Caudate nucleus (tissue), 63 donors: ENCODE measurements at places on chromosomes 3 and 15.

DNA sequence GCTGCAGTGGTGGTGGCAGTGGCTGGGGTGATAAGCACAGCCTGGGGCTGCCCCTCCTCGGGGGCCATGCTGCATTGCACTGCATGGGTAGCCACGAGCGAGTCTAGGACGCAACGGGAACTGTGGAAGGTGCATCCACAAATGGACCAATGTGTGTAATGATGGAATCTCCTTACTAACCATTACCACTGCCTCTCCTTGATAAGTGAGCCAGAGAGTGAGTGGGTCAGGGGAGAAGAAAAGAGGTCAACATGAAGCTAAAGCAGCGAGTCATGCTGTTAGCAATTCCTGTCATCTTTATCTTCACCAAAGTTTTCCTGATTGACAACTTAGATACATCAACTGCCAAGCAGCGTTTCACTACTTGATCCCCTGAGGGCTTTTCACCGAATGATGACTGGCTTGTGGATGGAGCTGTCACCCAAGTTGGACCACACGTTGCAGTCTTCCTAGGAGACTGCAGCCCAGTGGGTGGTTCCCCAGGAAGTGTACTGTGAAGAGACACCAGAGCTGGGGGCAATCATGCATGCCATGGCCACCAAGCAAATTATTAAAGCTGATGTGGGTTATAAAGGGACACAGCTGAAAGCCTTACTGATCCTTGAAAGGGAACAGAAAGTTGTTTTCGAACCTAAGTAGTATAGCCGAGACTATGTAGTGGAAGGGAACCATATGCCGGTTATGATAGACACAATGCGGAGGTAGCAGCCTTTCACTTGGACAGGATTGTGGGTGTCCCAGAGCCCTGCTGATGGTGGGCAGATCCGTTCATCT lies 20.6 kb downstream of the SAMD7 start:
- DNase-seq = no peak

DNA sequence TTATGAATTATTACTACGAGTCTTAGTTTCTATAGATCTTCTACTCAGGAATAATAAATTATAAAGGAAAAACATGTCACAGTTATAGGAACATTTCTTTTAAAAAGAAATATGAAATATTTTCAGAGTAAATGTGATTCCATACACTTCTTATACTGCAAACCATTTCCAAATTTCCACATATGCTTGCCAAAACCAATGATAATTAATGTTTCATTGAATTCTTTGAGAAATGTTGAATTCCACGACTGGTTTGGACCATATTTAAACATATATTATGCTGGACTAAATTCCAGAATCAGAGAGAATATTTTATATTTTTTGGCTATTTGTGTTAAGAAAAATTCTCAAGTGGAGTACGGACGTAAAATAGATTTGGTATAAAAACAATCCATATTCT lies 144.6 kb downstream of the EPHA3 start:
- DNase-seq = no peak

- no peak for DNase-seq
Measured at GRCh38 chr3:86180696-86181095, 810.3 kb downstream of the VGLL3 start.

DNA sequence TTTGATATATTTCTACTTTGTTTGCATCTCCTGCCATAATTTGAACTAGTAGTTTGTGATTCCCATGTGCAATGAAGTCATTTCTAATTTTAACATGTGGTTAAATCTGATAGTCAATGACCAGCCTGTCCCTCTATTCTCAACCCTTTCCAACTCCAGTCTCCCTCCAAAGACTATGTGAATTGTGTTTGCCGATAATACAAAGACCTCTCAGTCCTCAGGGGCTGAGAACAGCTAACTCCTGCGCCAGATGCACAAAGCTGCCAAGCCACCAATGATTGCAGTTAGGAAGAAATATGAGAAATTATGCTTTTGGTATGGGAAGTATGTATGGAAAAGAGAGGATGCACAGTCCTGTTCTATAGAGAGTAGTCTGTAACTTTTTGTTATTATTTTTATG lies 54.0 kb downstream of the KCNH8 start:
- DNase-seq = peak; percentile 16

- no peak for DNase-seq
Measured at GRCh38 chr15:41828807-41829141, 882 bp downstream of the JMJD7 start.

DNA sequence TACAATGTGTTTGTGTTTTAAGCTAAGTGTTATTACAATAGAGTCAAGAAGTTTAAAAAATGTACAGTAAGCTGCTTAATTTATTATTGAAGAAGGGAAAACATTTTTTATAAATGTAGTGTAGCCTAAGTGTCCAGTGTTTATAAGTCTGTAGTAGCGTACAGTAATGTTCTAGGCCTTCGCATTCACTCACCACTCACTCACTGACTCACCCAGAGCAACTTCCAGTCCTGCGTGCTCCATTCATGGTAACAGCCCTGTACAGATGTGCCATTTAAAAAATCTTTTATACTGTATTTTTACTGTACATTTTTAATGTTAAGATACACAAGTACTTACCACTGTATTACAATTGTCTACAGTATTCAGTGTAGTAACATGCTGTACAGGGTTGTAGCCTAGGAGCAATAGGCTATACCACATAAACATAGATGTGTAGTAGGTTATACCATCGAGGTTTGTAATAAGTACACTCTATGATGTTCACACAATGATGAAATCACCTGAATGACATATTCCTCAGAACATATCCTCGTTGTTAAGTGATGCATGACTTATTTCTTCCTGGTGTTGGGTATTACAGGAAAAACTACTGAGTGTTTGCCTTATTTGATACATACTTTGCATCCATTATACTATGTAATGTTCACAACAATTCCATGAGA lies 156.6 kb upstream of the NUDT16 start:
- no peak for DNase-seq

DNA sequence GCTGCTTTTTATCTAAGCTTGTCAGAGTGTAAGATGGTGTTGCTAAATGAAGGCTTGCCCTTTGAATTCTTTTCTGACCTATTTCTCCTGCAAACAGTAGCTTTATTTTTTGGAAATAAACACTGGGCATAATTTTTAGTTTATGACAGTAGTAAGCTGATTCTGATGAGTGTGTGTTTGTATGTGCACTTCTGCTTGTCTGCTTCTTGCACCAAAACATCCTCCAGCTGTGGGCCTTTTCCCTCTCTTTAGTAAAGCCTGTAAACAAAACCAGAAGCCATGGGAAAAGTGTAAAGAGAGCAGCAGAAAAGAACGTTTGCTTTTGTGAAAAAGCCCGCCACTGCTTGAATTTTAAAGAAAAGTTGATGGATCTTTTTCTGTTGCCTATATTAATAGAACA lies 136.4 kb upstream of the IL12A start:
- no peak for DNase-seq

GRCh38 chr3:27471923-27472550 lies 12.1 kb downstream of the SLC4A7 start:
- DNase-seq = no peak

DNA sequence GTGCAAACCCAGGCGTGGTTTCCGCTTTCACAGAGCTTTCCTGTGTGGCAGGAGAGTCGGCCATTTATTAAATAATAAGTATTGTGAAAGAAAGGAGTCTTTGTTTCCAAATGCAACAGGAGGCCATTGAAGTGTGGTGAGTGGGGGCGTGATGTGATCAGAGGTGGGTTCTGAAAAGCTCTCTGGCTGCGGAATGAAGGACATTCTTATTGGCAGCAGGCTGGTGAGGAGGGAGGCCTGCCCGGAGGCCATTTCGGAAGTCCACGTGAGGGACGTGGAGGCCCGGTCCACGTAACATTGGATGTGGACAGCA lies 11.1 kb downstream of the ARNT2 start:
- DNase-seq = no peak

DNA sequence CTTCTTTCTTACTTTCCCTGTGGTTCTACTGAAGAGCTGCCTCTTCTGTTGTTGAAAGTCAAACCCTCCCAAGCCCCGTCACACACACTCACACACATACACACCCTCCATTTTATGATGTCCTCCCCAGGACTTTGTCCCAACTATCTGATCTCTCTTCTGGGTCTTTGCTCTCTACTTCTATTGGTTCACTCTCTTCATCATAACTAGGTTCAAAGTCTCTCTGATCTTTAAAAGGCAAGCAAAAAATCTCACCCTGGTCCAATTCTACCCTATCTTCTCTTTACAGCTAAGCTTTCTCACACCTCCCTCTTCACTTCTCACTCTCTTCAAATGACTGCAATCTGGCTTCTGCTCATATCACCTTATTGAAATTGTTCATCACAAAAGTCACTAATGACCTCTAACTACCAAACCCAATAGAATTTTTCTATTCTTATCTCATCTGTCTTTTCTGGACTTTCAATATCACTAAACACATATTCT lies 34.8 kb downstream of the LRRFIP2 start:
- DNase-seq = no peak

DNA sequence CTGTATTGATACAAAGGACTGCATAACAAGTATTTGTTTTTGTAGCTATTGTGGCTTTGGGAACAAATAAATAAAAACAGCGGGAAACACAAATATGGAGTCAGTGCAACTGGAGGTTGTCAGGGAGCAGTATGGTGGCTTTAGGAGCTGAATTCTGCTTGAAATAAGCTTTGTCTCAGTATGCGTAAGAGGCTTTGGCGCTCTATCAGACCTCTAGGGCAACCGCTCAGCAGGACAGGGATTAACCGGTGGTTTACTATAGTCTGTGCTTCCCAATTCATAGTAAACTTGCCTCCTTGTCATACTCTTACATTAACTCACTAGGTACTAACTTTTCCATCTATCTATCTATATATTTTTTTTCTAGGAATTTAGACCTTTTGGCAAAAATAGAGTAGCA lies 104.6 kb downstream of the ZIC1 start:
- DNase-seq = no peak

DNA sequence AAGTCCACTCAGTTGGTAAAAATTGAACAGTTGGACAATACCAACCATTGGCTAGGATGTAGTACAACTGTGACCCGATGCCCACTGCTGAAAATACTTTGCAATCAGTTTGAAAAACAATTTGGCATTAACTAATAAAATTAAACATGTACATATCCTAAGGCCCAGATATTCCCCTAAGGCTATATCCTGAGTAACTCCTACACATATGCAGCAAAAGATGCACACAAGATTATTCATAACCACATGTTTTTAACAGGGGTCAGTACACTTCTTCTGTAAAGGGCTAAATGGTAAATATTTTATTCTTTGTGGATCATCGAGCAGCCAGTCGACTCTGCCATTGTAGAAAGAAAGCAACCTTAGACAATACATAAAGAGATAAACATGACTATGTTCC lies 116.3 kb downstream of the MEX3B start:
- DNase-seq = no peak

GRCh38 chr15:75203908-75204263 lies 2.2 kb downstream of the C15orf39 start:
- no peak for DNase-seq

- DNase-seq = no peak
Measured at GRCh38 chr3:188950832-188951489, 220.8 kb upstream of the TPRG1 start.

- DNase-seq = no peak
Measured at GRCh38 chr15:100002787-100003536, 269.7 kb upstream of the LYSMD4 start.

GRCh38 chr3:133897547-133897946 lies 1.9 kb upstream of the RAB6B start:
- no peak for DNase-seq

- no peak for DNase-seq
Measured at GRCh38 chr15:90414408-90415028, 26.5 kb downstream of the IQGAP1 start.

DNA sequence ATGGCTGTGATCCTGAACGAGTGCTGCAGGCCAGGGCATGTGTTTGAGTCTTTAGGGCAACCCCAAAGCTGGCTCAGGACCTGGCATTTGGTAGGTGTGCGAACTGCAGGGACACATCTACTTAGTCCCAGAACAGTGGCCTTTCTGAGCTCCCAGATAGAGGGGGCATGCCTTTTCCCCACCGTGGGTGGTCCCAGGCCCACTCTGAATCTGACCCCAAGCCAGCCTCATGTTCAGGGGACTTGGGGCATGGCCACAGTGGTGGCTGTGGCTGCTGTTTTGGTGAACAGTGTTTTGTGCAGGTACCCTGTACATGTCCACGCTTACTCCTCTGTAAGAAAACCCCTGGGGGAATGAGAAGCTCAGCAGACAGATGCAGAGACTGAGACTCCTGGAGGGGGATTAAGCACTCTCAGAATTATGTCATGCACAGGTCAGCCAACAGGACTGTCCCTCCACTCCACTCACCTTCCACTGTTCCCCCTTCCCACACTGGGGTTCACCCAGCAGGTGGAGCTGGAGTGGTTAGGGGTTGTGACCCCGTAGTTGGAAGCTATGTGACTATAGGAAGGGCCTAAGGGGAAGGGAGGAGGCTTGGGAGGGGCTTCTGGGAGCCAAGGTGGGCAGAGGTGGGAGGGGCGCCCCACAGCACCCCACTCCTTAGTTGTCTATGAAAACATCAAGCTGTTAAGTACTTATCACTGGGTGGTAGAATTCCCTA lies 16.4 kb downstream of the ESYT3 start:
- DNase-seq = no peak

DNA sequence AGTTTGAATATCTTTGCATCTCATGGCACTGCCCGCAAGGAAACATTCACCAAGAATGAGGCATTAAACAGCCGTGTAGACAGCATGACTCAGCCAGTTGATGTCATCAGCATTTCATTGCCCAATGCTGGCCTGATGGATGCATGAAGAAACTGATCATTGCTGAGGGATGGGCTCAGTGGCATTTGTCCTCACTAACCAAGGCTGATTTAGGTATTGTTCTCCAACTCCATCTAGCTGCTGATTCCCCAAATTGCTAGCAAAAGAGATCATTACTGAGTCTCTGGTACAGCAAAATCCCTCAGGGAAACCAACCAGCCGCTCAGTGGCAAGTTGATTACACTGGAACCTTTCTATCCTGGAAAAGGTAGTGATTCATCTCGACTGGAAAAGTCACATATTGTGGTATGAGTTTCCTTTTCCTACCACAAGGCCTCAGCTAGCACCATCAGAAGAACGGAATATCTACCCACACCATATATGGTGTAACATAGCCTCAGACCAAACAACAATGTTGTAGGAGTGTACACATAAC lies 186.5 kb upstream of the GAP43 start:
- no peak for DNase-seq

GRCh38 chr3:38005076-38006020 lies 14.8 kb downstream of the VILL start:
- peak; percentile 90 for DNase-seq

GRCh38 chr3:149653564-149653963 lies 4.3 kb downstream of the WWTR1 start:
- no peak for DNase-seq

- no peak for DNase-seq
Measured at GRCh38 chr3:196624907-196625306, 14.6 kb upstream of the NRROS start.

- no peak for DNase-seq
Measured at GRCh38 chr3:27559835-27560234, 75.7 kb upstream of the SLC4A7 start.
